ENCODE measurements at places on chromosomes 4 and X.
A peak's percentile ranks its signal among the peaks of the same experiment; 100 is the strongest.

GRCh38 chrX:64188901-64189300 lies 16.6 kb downstream of the AMER1 start:
- no peak for DNase-seq

DNA sequence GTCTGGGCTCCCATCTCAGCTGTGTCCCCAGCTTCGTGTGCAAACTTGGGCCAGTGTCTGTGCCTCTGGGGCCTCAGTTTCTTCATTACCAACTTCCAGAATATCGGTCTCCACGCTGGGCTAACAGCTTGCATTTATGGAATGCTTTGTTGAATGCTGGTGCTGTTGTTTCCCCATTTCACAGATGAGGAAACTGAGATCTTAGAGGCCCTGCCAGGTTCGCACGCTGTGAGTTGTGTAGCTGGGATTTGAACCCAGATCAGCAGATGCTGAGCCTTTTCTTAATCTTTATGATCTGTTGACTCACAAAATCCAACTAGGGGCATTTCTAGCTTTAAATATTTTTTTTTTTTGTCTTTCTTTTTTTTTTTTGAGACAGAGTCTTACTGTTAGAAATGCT lies 101.5 kb upstream of the STX18 start:
- DNase-seq = no peak

- DNase-seq = no peak
Measured at GRCh38 chr4:138344851-138345250, 102.7 kb upstream of the SLC7A11 start.

DNA sequence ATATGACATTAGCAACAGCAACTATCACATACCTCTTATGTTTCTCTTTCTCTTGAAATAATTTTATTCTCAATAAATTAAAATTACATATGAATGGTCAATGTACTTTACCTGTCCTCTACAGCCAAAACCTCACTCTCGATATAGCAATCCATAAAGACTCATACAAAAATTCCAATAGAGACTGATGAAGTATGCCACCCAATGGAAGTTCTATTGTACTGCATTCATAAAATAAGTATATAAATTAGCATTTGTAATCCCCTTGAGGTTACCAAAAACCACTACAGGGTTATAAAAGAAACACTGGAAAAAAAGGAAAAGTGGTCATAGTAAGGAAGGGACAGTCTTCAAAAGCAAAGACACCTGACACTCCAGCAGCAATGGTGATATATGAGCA lies 32.8 kb downstream of the CLDN2 start:
- no peak for DNase-seq

- DNase-seq = no peak
Measured at GRCh38 chr4:169210504-169211118, 60.1 kb downstream of the SH3RF1 start.

DNA sequence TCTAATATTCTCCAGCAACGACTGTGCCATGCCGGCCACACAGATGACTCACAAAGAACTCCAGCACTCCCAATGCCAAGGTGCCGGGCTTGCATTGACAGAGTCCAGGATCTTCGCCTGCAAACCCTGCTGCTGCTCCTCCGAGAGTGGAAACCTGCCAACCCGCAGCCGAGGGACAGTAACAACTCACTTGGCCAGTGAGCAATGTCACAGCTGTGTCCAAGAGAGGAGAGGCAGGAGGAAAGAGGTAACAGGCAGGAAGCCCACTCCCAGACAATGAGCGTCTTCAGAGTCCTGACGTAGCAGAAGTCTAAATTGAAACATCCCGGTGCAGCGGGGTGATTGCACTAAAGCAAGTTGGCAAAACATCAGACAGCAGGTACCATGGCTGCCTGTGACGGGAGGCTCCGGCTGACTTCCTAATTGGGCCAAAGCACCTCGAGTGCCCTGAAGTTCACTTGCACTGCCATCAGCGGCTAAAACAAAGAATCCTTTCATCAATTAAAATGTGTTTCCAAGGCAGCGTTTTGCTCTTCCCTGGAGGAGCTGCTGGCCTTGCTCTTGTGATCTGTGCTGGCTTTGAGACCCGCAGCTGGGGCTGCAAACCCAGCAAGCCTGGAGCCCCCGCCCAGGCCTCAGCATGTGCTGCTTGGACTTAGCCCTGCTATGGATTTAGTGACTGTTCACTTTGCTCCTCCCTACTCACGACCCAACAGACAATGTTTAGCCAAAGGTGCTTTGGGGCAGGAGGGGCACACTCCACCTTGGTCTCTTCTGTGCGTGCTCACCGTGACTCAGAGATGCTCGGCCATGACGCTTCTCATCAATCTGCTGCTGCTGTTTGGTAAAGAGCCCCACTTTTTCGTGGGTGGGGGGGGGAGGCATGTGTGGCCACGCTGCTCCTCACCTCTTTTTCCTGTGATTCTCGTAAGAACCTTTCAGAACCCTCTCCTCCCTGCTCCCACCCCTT lies 36.5 kb downstream of the DCTD start:
- DNase-seq = peak; percentile 68

DNA sequence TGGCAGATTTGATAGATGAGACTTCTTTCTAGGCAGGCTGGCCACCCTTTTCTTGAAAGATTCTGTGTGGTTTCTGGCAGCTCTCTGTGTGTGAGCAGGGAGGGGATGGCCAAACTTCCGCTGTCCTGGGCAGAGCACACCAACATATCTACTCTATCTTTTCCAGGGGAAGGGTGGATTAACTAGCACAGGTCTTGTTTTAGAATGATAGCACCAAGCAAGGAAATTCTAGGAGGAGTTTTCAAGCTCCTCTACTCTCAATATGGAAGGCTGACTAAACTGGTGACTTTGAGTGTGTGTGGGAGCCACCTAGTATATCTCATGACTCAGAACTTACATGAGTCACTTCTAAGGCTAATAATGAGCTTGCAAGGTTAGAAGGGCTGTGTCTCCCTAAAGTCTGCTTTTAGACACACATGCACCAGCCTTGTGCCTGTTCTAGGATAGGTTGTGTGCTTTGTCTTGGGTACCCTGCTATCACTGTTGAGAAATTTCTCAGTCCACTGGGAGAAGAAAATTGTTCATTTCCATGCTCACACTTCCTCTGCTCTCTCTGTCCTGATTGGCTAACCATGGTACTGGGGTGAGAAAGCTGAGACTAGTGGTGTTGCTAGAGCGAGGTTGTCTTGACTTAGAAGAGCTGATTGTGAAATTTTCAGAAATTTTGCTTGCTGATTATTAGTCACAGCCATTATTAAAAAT lies 72.9 kb downstream of the YIPF6 start:
- DNase-seq = no peak

DNA sequence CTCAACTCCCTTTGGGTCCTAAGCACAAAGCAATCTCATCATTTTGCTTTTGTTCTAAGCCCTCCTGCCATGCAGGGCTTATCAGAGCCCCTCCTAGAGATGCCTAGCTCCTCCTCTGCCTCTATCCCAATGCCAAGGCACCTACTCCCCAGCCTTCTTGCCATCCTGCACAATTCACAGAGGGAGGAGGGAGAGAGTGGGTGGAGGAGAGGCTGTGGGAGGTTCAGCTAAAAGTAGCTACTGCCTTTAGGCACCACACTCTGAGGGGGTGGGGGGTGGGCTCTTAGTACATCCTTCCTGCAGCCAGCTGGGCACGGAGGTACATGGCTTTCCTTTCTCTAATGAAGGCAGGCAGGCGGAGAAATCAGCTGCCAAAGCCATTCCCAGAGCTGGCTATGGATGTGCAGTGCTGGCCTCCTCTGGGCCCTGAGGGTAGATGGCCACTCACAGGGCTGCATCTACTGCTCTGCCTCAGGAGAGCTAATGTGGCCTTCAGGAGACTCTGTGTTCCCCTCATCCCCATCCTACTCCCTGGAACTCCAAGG lies 40.1 kb downstream of the ARHGEF9 start:
- no peak for DNase-seq

DNA sequence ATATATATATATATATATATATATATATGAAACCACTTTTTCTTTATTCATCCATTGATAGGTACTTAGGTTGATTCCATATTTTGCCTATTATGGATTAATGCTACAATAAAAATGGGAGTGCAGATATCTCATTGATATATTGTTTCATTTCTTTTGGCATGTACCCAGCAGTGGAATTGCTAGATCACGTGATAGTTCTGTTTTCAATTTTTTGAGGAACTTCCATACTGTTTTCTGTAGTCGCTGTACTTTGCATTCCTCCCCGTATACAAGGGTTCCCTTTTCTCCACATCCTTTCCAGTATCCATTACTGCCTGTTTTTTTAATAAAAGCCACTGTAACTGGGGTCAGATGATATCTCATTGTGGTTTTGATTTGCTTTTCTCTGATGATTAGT lies 124.6 kb downstream of the GABRB1 start:
- DNase-seq = no peak

DNA sequence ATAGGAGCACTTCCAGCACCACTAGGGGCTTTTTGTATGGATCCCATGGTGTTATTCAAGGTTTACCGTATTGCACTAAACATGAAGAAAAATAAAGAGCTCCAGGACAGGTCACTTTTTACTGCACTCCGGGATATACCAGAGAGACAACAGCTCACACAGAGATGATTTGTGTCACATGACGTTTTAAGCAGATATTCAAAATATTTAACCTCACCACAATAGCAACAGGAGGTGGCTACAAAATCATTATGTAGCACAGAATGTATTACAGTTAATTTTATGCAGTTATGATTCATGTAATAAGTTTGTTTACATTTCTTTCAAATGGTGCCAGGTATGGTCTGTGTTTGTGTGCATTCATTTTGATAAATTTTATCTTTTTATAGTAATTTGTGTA lies 100.6 kb downstream of the LUZP4 start:
- DNase-seq = no peak

DNA sequence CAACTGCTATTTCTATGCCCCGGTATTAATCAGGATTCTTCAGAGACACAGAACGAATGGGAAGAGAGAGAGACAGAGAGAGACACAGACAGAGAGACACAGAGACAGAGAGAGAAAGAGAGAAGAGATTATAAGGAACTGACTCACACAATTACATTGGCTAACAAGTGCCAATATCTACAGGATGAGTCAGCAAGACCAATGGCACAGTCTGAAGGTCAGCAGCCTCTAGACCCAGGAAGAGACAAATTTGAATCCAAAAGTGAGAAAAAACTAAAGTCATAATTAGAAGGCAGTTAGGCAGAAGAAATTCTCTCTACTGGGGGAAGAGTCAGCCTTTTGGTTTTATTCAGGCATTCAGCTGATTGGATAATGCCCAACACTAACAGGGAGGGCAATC lies 187.3 kb downstream of the MAB21L2 start:
- DNase-seq = no peak

GRCh38 chr4:173074501-173074946 lies 94.1 kb upstream of the GALNT7 start:
- no peak for DNase-seq

GRCh38 chr4:48041535-48042137 lies 25.1 kb downstream of the NIPAL1 start:
- no peak for DNase-seq

GRCh38 chr4:56302760-56303159 lies 84.5 kb downstream of the AASDH start:
- DNase-seq = no peak

GRCh38 chrX:103423955-103424638 lies 47.8 kb downstream of the BEX3 start:
- DNase-seq = no peak

GRCh38 chrX:2464677-2465166 lies 36.1 kb downstream of the DHRSX start:
- peak; percentile 82 for DNase-seq

DNA sequence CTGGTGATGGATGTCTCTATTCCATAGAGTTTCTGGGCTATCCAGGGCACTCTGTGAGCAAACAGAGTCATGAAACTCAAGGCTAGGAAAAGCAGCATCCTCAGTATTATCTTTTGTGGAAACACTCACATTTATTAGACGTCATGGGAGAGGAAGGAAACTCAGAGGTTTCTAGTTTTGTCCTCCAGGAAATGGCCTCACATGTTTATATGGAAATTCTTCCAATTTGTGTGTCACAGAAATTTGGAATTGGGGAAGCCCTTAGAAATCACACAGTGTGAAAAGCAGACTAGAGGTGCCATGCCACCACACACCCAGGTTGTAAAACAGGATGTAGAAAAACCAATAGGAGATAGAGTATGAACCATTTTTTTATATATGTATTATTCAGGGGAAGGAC lies 31.1 kb downstream of the IDS start:
- DNase-seq = no peak

DNA sequence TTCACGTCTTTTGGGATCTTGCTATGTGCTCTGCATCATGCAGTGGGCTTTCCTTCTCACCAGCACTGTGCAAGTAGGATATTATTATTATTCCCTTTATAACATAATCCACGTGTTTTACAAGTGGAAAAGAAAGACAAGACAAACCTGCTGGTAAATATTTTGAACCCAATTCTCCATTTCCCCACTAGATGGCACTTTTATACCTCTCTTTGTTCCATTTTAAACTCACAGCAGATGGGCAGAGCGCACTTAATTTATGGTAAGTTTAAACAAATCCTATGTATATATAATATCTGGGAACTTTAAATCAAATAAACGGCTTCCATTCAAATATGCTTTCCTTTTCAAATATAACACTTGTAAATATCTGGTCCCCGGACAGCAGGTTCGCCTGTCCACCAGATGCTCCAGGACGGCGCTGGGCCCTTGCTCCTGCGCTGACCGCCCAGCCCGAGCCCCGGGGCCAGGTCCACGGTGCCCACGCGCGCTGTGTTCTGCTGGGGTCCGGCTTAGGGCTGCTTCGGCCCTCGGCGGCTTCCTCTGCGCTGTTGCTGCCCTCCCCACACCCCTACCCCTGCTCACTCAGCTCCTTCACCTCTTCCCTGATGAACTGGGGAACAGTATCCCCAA lies 31.1 kb downstream of the F11 start:
- DNase-seq = no peak

GRCh38 chrX:148537556-148538182 lies 37.3 kb downstream of the AFF2 start:
- DNase-seq = peak; percentile 17

DNA sequence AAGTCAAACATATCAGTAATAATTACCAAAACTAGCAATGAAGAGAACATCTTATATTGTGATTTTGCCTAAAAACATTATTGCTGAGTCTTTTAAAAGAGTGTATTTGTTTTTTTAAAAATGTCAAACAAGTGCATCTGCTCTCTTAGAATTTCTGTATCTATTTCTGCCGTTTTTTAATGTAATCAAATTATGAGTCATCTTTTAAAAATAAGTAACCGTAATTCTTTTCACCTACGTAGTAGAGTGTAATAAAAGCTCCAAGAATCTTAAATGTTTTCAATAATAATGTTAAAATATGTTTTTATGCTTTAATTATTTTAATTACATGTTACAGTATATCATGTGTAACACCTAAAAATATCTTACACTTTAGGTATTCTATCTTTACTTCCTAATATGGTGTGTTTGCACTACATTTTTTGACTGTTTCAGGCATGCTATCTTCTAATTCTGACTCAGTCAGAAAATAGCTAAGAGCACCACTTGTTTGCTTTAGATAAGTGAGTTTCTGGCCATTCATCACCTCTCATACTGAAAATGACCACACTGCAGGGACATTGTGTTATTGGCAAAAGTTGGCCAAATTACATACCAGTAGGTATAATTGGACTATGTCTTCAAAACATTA lies 368.5 kb downstream of the PCDH7 start:
- DNase-seq = no peak

DNA sequence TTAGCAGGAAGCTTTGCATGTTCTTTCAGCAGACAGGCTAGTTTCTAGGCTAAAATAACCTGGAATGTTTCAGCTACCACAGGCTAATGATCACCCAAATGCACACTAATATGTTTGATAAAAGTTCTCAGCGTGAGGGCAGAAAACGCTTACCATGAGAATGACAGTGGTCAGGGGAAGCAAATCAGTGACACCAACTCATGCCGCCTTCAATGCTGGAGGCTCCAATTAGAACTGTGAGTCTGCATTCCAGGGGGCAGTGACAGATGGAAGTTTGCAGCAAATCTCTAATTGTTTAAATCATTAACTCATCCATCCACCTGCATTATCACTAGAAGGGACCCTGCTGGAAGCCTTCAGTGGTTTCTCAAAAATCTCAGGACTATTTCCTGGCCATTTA lies 43.2 kb downstream of the ANOS1 start:
- DNase-seq = no peak

Data from testis (tissue), 5 donors.